Fibroblast of the aortic adventitia (primary cell): ENCODE measurements at places on chromosomes 3 and 15.

- no peak for DNase-seq
Observed at GRCh38 chr3:137615659-137616418, 148.3 kb upstream of the SOX14 start.

- DNase-seq: no peak
Observed at GRCh38 chr3:157125101-157125500, 34.8 kb downstream of the CCNL1 start.

DNA sequence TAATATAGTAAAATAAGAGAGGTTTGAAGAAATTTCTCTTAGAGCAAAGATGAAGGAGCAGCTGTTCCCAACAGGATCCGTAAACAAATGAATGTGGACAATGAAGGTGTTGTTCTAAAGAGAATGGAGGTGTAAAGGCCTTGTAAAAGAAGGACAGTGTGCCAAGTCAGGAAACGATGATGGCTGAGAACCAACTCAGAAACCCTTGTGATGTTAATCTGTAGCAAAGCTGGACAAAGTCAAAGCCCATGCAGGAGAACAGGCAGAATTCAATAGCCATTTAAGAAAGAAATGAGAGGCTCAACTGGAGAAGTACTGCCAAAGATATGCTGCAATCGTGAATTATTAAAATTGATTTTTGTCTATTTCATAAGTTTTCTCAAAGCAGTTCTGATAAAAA is 192.2 kb downstream of the MBNL1 start:
- DNase-seq: no peak

GRCh38 chr3:14363991-14364390 is 38.4 kb upstream of the SLC6A6 start:
- no peak for DNase-seq
